Daoy (cell line): ENCODE measurements at places on chromosomes 11 and 22. TPM values are rescaled to one million over a fixed set of nuclear protein-coding genes. Genes with fewer than 3 reads are reported as not detected.

The ESAM gene
- 0.15 and 0.34 TPM in 2 replicates for total RNA-seq

The INS gene
- total RNA-seq: not detected in 2 replicates

The DNAJB7 gene
- total RNA-seq: not detected in 2 replicates

The TMEM191C gene
- total RNA-seq: 0.51 TPM in 1 of 2 replicates, not detected in the other

The MMP10 gene
- total RNA-seq: not detected in 2 replicates

The PIH1D2 gene
- 1.1 and 8.7 TPM in 2 replicates for total RNA-seq

The OSBP2 gene
- total RNA-seq: 0.60 and 0.97 TPM in 2 replicates

DNA sequence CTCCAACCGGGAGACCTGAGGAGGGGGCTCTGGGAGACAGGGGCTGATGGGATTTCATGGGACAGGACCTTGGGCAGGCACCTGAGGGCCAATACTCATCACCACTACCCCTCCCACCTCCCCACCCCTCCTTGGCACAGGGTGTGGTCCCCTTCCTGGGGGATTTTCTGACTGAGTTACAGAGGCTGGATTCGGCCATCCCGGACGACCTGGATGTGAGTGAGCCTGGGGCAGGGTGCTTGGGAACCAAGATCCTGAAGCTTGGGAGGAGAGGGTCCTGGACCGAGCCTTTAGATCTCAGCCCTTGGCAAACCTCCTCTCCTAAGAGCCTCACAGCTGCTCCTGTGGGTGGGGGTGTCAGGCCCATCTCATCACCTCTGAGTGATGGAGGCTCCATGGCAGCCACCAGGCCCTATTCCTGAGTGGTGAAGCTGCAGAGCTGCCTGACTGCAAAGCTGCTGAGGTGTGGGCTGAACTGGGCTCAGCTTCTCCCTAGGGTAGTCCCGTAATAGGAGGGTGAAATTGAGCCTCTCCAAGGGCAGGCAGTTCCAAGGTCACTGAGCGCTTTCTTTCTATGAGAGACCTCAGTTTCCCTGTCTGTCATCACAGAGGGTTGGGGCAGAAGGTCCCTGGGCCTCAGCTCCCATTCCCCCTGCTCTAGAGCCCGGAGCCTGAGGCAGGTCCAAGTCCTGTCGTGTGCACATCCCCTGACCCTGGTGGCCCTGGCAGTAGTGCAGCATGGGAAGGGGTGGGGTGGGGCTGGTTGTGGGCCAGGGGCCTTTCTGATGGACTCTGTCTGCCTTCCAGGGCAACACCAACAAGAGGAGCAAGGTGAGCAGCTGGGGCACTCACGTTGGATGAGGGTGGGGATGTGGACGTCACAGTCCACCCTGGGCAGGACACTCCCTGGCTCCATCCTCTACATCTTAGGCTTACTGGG, 6.5 kb downstream of the RGL4 start:
- DNase-seq: no peak

GRCh38 chr22:24189249-24190158, 8.2 kb downstream of the SUSD2 start:
- peak; percentile 66 for DNase-seq

GRCh38 chr11:7904917-7905316, 26.2 kb downstream of the OR10A6 start:
- no peak for DNase-seq

GRCh38 chr22:40345815-40346184, 500 bp upstream of the ADSL start:
- peak; percentile 44 for DNase-seq

GRCh38 chr11:65801153-65801987, 14.5 kb downstream of the OVOL1 start:
- DNase-seq: no peak

DNA sequence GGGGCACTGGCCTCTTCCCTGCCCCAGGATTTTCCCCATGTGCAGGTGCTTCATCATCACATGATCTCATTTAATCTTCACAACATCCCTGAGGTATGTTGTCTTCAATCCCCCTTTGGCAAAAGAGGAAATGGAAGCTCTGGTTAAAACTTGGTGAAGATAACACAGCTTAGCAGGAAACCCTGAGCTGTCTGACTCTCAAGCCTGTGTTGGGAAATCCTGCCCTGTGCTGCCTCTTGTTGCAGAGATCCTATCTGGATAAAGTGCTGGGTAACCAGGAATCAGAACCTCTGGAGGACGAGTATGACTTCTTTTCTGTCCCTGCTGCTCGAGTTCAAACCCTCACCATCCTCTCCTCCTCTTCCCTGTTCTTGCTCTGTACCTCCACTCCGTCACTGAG, 13.1 kb upstream of the E2F8 start:
- no peak for DNase-seq

GRCh38 chr11:114478001-114478410, 38.7 kb downstream of the REXO2 start:
- no peak for DNase-seq

- DNase-seq: no peak
Observed at GRCh38 chr11:47144541-47144940, 32.1 kb downstream of the ARFGAP2 start.

DNA sequence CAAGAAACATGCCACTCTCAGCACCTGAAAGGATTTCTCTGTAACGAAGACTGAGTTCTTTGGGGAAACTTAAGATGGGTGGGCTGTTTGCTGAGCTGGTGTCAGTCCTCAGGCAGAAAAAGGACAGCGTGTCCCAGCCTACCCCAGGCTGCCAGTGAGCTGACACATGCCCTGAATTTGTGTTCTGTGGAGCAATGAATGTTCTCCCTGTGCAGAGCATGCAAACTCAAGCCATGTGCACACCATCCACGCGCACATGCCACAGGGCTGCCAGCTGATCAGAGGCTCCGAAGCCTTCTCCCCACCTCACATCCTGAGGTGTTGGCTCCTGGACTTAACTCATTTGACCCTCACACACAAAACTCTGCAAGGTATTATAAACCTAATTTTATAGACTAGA, 104.9 kb downstream of the KCNC1 start:
- no peak for DNase-seq

DNA sequence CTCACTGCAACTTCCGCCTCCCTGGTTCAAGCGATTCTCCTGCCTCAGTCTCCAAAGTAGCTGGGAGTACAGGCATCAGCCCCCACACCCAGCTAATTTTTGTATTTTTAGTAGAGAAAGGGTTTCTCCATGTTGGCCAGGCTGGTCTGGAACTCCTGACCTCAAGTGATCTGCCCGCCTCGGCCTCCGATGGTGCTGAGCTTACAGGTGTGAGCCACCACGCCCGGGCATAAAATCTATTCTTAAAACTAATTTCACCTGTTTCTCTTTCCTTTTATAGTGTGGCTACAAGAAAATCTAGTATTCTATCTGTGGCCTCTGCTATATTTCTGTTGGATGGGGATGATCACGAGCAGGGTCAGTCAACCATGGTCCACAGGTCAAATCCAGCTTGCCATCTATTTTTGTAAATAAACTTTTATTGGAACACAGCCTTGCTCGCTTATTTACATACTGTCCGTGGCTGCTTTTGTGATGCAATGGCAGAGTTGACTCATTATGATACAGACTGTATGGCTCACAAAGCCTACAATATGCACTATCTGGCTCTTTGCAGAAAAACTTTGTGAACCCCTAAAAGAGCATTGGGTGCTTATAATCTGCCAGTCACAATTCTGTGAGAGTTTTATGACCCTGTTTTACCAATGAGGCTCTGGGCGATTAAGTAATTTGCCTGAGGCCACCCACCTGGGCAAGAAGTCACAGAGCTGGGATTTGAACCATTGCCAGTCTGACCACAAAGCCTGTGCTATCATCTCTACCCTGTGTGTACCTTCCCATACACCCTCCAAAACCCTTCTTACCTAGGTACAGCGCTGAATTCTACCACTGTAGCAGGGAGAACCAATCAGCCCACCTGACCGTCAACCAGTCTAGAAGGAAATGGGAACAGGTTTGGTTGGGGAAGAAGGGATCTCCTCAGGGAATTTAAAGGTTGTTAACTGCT, 28.3 kb downstream of the SLC1A2 start:
- peak; percentile 58 for DNase-seq

- no peak for DNase-seq
Observed at GRCh38 chr11:76131142-76131541, 75.2 kb downstream of the WNT11 start.

DNA sequence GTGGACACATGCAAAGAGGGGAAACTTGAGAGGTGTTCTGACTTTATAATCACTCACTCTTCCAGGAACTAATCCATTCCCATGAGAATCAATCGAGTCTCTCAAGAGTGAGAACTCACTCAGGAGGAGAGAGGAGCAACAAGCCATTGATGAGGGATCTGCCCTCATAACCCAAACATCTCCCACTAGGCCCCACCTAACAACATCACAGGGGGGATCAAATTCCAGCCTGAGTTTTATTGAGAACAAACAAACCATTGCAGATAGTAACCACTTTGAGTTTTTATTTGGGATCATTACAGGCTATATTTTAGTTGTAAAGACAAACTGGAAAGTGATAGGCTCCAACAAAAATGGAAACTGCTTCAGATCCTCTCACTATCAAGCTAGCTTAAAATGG, 328.8 kb upstream of the CTSC start:
- DNase-seq: no peak

DNA sequence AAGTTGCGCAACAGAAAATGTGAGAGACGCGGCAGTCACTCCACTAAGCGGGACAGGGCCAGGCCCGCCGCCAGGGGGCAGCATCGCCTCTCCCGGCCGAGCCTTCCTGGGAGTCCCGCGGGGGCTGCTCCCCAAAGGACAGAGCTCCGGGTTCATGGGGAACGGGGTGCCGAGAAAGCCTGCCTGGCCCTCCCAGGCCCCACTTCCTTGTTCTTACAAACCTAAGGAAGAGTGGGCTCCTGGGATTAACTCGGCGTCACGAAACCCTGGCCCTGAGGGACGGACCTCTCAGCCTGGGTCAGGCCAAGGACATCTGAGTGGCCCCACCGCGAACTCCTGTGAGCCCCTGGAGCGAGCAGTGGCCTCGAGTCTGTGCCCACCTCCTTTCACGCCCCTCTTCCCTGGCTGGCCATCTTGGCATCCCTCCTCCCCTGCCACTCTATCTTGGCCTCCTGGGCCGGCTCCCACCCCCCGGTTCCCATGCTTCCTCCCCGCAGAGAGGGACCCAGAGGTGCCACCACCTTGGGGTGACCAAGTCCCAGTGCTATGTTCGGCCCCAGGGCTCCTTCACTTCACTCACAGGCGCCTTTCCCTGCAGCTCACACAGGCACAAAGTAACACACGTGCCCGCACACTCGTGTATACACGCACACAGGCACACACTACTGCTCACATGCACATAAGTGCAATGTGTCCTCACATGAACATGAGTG, 99.9 kb upstream of the FGF3 start:
- peak; percentile 75 for DNase-seq

GRCh38 chr11:24238771-24239645, 257.8 kb upstream of the LUZP2 start:
- DNase-seq: no peak
